Activated T-cell treated with anti-CD3 and anti-CD28 coated beads for 1 hour (primary cell): ENCODE measurements at places on chromosomes 2 and 18.

DNA sequence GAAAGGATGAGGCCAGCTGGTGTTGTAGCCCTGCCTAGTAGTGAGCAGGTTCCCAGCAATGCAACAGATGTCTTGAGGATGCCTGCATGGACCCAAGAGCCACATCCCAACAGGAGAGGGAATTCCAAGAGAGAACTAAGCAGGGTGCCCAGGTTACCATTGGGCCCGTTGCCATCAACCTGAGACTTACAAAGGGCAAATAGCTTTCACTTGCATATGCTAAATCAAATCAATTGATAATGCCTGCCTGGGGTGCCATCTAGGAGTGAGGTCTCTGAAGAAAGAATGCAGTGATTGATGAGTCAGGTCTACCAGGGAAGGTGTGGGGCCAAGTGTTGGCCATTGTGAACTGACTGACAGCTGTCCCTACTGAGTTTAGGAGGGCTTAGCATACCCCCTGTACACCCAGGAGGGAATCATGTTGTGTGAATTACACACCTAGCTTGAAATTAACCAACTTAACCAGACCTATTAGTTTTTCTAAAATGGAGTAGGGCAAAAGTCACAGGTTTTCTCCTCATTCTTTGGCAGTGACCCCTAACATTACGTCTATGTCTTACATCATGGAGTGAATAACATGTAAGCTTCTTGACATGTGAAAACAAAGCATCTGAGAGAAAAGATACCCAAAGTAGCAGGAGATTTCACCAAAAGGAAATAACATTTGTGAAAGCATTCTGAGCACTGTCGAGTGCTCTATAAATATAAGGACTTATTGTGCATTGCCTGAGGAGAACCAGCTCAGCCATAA is 32.3 kb downstream of the FHOD3 start:
- DNase-seq: no peak

DNA sequence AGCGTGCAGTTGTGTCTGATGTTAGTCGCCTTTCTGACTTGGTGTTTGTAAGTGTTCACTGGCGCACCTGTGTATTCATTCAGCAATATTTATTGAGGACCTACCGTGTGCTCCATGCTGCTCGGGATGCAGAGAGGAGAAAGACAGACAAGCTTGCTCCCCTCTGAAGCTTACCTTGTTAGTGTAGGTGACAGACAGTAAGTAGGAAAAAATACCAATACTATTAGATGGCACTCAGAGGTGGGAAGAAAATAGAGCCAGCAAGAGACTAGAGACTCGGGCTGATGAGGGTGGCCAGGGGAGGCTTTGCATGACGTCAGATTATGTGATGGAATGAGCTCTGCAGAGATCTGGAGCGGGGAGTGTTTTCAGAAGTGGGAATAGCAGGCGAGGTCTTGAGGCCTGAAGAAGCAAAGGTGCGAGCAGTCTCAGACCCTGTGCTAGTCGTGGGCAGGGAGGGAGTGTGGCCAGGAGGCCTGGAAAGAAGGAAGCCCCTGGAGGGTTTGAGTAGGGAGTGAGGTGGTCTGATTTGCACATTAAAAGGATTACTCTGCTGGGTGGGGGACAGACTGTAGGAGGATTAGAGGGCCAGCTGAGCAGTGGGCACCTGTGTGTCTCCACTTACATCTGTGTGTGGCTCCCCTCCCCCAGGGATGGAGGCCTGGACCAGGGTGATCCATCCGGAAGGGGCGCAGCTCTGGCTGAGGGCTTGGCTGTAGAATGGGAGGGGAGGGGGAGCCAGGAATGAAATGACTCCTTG is 11.8 kb downstream of the MTCL1 start:
- DNase-seq: no peak

DNA sequence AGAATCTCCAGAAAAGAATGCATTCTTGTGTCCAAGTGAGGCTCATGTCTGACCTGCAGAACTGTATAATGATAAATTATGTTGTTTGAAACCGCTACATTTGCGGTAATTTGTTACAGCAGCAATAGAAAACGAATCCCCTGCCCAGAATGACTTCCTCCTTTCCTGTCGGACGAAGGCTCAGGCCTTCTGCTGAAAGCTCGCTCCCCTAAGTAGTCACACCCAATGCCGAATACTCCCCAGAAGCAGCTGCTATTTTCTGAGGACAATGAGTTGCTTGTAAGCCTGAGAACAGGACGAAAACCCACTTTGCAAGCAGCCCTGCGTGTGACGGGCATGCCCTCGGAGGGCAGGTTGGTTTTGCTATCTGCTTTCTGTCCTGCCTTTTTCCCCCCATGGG is 27.7 kb upstream of the PTPN4 start:
- DNase-seq: no peak

- no peak for DNase-seq
Measured at GRCh38 chr2:235027558-235028214, 75.9 kb downstream of the SH3BP4 start.

- DNase-seq: no peak
Measured at GRCh38 chr2:69482471-69482870, 45.2 kb upstream of the NFU1 start.

DNA sequence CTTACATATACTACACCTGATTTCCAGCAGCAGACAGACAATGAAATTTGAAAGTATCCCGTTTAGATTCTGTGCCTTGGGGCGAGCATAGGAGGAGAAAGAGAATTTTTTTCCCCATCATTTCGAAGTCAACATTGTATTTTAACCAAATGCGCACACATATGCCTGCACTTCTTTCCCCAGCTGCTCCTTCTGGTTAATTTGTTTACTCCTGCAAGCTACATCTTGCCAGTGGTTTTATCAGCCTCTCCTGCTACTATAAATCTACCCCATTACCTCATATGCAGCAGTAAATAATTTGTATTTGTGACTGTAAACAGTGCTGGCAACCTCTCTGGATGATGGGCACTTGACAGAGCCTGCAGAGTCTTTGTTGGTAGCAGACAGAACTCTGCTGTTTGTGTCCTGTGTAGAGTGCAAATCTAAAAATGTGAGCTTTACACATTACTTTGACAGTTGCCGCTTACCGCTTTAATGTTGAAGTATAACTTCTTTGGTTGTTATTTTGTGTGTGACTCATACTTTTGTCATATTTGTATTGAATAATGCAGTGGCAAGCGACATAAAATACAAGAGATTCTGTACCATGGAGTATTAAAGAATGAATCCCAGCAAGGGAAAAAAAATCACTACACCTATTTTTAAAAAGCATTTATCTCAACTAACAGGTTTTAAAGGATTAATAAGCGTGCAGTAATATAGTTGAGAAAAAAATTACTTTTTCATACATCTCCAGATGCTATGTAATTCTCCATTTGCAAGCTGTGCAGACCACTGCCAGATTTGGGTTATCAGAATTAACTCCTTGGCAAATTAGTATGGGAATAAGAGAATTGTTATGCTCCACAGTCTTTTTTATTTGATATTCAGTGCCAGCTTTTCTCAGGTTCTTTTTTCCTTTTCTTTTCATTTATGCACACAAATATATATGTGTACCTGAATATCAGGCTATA is 536.8 kb downstream of the XIRP2 start:
- DNase-seq: no peak

DNA sequence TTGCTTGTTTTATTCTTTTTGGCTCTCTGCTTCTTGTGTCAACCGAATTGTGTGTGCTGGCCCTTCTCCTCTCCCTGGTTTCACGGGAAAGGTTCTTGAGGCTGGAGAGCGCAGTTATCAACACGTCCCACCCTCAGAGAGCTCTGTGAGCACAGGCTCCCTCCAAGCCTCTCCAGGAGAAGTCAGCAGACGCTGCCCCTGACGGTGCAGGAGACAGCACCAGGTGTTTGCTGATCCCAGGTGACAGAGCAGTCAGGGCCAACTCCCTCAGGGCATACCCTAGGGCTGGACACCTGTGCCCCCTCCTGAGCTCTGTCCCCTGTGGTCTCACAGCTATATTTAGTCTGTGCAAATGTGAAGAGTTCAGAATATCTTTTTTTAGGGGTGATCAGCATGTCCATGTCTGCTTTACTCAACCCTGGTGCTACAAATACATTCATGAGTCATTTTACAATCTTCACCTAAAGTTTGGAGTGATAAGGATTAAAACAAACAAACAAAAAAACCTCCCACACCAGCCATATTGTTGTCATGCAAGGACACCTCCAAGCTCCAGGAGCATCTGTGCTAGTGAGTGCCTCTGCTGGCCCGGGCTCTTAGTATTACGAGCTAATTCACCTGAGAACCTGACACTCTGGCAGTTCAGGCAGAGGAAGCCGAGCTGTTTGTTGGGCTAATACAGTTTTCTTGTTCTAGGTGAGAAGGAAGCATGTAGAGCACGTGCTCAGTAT is 65.9 kb upstream of the TMEM200C start:
- DNase-seq: no peak

DNA sequence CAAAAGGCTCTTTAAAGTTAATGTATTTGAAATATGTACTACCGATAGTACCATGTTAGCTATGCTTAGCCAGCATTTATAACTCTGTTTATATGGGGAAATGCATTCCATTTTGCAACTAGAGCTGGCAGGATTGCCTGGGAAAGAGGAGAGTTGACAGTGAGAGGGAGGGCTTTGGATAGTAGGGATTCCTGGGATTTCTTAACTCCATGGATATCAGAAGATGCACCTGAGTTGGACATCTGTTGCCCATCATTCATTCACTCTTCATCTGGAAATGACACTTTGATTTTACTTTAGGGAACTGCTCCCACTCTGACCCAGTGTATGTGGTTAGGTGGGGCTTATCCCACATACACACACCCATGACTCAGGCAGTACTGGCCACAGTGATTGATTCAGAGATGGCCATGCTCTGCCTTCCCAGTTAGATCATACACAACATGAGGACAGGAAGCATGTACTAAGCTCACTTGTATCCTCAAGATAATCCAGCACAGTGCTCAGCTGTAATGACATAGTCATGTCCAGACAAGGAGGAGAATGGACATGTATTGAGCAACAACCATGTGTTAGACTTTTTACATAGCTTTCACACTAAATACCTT is 248.8 kb downstream of the MREG start:
- DNase-seq: no peak

DNA sequence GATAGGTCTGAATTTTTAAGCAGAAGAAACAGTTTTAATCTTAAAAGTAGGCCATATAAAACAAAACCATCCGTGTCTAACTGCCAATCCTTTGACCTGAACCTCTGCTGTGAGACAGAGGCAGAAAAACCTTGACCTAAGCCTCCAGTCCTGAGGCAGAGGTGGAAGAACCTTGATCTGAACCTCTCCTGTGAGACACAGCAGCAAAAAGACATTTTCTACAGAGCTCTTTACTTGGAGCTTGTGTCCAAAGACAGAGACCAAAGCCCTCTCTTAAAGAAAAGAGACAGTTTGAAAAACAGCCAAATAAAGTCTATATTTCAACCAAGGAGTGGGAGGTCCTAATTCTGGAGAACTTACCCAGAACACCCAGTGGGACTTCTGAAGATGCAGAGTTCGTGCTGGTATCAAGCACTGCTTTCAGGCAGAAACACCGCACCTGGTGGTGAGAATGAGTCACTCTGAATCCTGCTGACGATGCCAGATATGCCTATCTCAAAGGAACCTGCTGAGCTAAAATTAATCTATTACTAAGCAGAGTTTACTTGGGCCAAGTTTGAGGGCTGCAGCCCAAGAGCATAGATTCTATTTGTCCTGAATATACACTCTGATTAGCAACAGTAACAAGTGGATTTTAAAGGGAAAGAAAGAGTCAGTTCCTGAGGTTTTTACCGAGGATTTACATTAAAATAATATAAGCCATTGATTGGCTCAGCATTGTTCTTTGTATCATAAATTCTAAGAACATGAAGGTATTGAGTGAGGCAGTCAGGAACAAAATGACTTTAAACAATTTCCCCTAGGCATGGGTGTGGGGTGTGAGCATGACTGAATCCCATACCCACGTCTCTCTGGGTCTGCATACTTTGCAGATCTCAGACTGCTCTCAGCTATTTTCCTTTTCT is 806.4 kb downstream of the TRIB2 start:
- no peak for DNase-seq

- no peak for DNase-seq
Measured at GRCh38 chr18:45412577-45412976, 202.7 kb upstream of the SLC14A2 start.

GRCh38 chr18:35201256-35201931 is 39.4 kb upstream of the ZNF397 start:
- DNase-seq: no peak

- no peak for DNase-seq
Measured at GRCh38 chr2:4354164-4354563, 650.8 kb downstream of the DCDC2C start.

- no peak for DNase-seq
Measured at GRCh38 chr18:50711386-50711785, 108.4 kb downstream of the MRO start.

GRCh38 chr2:204720874-204721273 is 175.6 kb downstream of the PARD3B start:
- DNase-seq: no peak

DNA sequence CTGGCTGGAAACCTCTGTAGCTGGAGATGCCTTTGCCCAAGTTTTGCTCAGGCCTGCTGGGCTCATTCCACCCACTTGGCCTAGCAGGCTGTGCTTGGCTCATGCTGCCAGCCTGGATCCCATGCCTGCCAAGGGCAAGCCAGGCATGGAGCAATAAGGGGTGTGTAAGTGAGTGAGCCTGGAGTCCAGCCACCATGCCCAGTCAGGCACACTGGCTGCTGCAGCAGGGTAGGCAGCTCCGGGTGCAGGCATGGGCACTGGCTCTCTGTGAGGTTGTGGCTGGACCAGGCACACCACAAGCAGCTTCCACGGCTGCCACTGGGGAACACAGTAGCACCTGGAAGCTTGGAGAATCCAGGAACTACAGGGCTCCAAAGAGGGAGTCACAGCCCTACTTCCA is 147.7 kb upstream of the HS6ST1 start:
- DNase-seq: no peak

- DNase-seq: no peak
Measured at GRCh38 chr18:12014086-12014485, 32.8 kb downstream of the IMPA2 start.

DNA sequence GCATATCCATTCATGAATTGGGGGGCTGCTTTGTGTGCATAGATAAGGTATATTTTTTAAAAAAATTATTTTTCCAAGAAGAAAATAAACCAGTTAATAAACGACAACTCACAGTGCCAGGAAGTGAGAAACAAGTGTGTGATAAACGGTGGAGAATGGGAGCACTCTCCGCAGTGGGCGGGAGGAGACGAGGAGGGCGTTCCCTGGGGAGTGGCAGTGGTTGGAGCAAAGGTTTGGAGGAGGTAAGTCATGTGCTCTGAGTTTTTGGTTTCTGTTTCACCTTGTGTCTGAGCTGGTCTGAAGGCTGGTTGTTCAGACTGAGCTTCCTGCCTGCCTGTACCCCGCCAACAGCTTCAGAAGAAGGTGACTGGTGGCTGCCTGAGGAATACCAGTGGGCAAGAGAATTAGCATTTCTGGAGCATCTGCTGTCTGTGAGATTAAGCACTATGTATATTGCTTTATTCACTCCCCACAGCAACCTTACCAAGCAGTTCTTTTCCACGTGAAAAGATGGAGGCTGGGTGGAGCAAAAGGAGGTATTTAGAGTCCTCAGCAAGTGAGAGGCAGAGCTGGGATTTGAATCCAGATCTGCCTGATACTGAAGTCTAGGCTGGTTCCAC is 27.0 kb upstream of the CASP8 start:
- DNase-seq: peak; percentile 70

DNA sequence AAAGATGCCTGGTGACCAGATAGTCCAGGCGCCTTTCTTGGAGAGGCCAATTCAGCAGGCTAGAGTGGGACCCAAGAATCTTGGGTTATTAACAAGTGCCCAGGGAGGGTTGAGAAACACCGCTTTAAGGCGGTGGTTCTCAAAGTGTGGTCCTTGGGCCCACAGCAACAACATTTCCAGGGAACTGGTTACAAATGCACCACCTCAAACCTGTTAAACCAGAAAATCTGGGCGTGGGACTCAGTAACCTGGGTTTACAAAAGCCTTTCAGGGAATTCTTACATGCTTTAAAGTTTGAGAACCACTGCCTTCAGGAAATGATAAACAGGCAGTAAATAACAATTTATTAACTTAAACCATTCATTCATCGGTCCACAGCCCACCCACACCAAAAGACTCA is 92.5 kb downstream of the SP3 start:
- DNase-seq: no peak
